ENCODE measurements at places on chromosomes 3 and 15.
A peak's percentile ranks its signal among the peaks of the same experiment; 100 is the strongest.

DNA sequence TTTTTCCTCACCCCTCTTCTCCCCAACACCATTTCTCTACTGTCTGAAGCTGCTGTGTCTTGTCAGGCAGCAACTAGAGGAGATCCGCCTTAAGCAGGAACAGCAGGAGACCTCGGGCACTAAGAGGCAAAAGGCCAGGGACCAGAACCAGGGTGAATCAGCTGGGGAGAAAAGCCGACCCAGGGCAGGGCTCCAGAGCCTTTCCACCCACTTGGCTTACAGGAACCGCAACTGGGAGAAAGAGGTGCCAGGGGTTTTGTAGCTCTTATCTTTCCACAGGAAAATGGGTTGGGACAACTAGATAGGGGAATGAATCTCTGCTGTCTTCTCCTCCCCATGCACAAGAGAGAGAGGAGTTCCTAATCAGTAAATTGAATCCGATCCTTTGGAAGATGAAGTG lies 3.0 kb upstream of the NGRN start:
- DNase-seq = peak; percentile 59

GRCh38 chr3:12948891-12949711 lies 107.7 kb upstream of the RPL32 start:
- DNase-seq = peak; percentile 58

DNA sequence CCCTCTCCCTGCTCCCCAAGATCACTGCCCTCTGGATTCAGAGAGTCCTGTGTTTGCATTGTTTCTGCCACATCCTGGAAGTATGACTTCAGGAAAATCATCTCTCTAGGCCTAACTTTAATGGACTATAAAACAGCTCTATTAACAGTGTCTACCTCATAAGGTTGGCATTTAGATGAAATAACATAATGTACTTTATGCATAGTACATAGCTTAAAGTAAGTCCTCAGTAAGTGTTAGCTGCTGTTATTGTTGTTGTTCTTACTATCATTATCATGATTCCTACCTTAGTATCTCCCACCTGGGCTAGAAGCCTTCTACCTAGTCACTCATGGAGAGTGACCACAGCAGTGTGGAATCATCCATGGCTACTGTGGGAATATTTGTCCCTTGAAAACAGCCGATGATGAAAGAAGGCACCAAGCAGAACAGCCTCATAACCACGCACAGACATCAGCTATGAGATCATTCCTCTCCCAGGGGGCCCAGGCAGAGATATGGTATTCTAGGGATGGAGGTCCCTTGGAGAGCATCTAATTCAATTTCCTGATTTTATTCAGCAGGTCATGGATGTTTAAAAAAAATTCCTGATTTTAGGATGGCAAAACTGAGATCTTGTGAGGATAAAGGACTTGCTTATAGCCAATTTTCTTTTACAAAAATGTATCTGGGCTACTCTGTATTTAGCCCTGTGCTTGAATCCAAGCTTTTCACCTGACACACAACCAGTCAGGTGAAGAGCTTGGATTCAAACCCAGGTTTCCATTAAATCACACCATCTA lies 1.9 kb downstream of the FSD2 start:
- peak; percentile 56 for DNase-seq

DNA sequence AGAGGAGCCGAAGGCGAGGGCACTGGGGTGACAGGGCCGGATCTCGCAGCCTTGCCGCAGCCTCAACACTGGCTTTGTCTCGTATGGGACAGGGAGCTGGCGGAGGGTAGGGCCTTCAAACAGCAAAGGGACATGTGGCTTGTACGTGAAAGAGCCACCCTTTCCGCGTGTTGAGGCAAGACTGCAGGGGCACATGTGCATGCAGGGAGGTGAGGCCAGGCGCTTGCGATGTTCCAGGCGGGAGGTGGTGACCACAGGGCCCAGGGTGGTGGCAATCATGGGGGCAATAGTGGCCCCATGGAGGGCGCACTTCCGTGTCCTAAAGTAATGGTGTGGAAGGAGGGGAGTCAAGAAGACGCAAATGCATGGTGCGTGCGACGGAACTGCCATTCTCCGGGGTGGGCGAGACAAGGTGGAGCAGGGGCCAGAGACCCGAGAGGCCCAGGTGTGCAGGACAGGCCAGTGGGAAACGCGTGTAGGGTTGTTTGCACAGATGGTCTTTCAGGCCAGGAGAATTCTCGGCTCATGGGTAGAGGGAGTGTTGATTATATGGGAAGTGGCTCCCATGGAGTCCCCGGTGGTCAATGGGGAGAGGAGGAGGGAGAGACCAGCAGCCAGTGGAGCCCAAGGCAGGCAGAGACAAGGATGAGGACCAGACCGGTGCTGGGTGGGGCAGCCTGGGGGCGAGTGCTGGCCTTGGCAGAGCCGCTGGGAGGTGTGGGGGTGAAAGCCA lies 45.8 kb upstream of the PCSK6 start:
- DNase-seq = no peak

GRCh38 chr3:88311826-88312225 lies 162.1 kb downstream of the C3orf38 start:
- no peak for DNase-seq

GRCh38 chr3:55598224-55598623 lies 111.1 kb upstream of the WNT5A start:
- peak; percentile 47 for DNase-seq

DNA sequence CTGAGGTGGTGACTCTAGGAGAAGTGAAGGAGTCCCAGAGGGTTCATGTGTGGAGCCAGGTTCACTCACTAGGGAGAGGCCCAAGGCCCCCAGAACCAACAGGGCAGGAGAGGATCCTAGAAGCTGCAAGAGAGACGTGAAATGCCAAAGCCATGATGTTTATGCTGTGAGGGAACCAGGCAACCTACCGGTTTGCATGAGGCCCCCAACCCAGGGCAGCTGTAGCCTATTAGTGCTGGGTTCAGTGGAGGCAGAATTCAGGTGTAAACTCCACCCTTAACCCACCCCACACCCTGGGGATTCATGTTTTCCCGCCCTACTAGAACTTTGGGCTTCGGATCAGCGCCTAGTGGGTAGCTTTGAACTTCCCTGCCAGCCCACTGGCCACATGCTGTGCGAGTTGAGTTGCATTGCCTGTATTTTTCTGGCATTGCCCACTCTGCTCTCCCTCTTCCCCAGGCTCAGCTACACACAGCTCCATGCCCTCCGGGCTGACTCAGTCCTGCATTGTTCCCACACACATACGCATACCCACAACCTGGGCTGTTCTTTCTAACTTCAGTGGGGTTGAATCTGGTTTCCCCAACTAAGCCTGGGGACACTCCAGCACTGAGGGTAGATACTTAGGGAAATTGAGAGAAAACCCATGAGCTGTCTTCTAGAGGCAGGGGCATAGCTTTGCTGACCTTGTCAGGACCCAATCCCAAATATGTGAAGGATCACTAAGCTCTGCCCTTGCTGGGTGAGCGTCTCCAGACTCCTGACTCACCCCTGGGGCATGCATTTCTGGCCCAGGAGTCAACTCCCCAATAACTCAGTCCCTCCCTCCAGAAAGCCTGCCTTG lies 2.0 kb upstream of the ZBTB47 start:
- DNase-seq = peak; percentile 78

GRCh38 chr3:152296971-152297370 lies 28.2 kb downstream of the MBNL1 start:
- no peak for DNase-seq

- peak; percentile 55 for DNase-seq
Observed at GRCh38 chr15:67838789-67839332, 984 bp downstream of the RNU6-1 start.

GRCh38 chr3:122602011-122602710 lies 24.7 kb downstream of the PARP15 start:
- no peak for DNase-seq

DNA sequence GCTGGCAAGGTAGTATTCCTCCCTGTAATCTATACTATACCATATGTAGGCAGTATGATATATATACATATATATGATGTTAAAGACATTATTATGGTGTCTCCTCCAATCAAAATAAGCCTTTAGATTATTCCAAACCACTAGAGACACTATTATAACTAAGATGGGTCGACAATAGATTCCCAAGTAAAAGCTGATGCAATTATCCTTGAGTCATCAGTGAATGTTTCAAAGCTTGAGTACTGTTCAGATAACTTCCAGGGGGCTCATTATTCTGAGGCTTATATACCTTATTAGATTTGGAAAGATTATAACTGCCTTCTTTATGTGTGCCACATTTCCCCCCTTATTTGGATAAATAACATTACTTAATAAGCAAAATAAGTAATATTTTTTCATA lies 11.9 kb upstream of the C3orf38 start:
- DNase-seq = peak; percentile 60

- DNase-seq = peak; percentile 30
Observed at GRCh38 chr3:153970741-153971347, 150.3 kb upstream of the ARHGEF26 start.

DNA sequence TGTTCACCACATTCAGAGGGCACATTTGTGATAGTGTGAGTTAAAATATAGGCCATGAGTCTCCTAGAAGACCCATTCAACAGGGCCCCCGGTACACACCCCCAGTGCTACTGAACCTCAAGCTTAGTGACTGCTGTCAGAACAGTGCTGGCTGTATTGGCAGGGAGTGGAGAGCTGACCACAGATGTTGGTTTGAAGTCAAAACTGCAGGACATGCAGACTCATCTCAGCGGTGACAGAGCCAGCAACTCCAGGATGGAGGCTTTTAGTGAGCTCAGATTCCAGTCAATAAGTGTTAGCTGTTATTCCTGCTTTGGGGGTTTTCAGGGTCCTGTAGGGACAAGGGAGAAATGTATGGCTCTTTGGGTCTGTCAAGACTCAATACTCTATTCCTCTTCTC lies 29.1 kb downstream of the PRR20G start:
- no peak for DNase-seq

DNA sequence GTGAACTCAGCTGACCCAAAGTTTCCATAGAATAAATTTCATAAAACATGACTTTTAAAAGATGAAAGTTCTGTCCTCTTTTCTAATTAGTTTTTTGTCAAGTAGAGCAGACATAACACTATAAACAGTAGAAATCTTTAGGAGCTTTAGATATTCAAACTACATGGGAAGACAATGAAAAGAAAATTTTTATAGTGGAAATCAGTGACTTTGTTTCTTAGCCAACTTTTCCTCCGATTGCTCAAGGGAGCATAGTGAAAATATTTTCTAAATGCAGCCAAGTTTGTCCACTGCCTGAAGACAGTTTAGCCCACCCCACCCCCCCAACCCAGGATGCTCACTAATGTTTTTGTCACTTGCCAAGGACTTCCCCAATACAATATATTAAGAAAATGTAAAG lies 114.9 kb downstream of the PLD1 start:
- peak; percentile 41 for DNase-seq

DNA sequence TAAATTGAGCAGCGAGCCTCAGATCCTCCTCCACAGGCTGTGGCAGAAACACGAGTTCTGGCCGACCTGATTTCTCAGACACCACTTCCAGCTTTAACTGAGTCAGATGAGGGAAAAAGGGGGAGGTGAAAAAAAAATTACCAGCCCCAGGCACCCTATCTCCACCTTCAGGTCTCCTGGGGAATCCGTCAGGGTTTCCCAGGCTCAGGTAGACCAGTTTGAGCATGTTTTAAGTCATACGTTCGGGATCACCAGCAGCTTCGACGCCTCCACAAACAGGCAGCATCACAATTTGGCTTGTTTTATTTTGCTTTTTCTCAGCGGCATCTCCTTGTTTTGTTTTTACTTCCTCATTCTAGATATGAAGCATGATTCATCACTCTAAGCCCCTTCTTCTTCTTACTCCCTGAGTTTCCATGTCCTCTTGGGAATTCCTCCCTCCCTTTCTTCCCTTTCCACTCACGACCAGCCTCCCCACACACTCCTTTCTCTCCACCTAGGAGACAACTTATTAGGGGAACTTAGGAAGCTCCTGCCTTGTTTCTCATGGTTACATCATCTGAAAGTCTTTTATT lies 190.1 kb downstream of the ZNF621 start:
- peak; percentile 3 for DNase-seq

- DNase-seq = no peak
Observed at GRCh38 chr15:70497661-70498060, 265.7 kb downstream of the UACA start.

GRCh38 chr3:42180901-42181300 lies 85.1 kb downstream of the CCK start:
- no peak for DNase-seq

GRCh38 chr3:64627471-64628321 lies 60.1 kb downstream of the ADAMTS9 start:
- peak; percentile 78 for DNase-seq

DNA sequence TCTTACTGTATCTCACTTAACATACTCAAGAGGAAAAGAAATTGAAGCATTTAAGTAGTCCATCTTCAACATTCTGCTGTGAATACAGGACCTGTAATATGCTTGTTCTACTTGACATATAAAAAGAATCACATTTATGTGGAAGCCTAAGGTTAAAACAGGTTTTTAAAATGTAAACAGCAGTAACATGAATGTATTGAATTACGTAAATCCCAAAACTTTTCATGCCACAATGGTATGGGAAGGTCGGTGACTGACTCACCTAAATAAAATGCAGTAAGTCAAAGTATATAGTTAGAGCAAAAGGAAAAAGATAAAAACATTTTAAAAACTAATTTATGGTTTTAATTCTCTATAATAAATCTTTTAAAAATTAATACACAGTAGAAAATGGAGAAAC lies 115.7 kb upstream of the TJP1 start:
- DNase-seq = peak; percentile 53

GRCh38 chr3:171257251-171258203 lies 202.7 kb downstream of the TNIK start:
- peak; percentile 27 for DNase-seq

- no peak for DNase-seq
Observed at GRCh38 chr15:36282821-36283220, 296.6 kb upstream of the CDIN1 start.

- DNase-seq = no peak
Observed at GRCh38 chr15:82551646-82552247, 11.5 kb upstream of the RPS17 start.

DNA sequence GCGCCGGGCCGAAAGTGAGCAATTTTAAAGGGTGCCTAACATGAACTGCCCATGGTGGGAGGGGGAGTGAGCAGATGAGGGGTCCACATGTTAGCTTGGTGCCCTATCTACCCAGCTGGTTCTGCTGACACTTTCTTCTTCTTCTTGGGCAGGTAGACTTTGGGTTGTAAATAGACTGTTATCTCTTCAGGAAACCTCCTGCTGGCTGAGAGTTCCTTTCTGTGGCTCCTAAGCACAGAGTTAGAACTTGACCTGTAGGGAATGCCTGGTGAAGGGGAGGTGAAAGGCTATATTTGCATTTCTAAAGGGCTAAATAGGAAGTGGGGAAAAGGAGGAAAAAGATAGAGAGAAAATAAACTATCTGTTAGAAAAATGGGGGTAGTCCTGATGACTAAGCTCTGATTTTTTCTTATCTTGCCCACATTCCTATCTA lies 521.4 kb upstream of the TGFBR2 start:
- DNase-seq = peak; percentile 55

Data from amniotic epithelial cell (primary cell).